T-helper 2 cell treated with Interferon-gamma antibody and Interleukin-4, amounts not matched to agents 5 μg/mL and 100 μg/mL, for 36 hours (primary cell): ENCODE measurements at places on chromosomes 1 and 21.

- no peak for DNase-seq
- peaks cover 55% of the 10 kb centered on the region for H3K4me1 ChIP-seq
- H3K27ac ChIP-seq, result peak overlapping the region; percentile 100
- H3K36me3 ChIP-seq, result peaks cover 25% of the 10 kb centered on the region
Measured at GRCh38 chr1:114755006-114755931, 2.5 kb downstream of the CSDE1 start.

GRCh38 chr1:72062584-72062983 lies 219.8 kb downstream of the NEGR1 start:
- no peaks in the 10 kb centered on the region for H3K4me1 ChIP-seq
- no peaks in the 10 kb centered on the region for H3K27me3 ChIP-seq
- H3K27ac ChIP-seq, result no peak overlapping the region
- H3K36me3 ChIP-seq, result no peaks in the 10 kb centered on the region
- DNase-seq, result no peak
- no peak overlapping the region for H3K4me3 ChIP-seq

DNA sequence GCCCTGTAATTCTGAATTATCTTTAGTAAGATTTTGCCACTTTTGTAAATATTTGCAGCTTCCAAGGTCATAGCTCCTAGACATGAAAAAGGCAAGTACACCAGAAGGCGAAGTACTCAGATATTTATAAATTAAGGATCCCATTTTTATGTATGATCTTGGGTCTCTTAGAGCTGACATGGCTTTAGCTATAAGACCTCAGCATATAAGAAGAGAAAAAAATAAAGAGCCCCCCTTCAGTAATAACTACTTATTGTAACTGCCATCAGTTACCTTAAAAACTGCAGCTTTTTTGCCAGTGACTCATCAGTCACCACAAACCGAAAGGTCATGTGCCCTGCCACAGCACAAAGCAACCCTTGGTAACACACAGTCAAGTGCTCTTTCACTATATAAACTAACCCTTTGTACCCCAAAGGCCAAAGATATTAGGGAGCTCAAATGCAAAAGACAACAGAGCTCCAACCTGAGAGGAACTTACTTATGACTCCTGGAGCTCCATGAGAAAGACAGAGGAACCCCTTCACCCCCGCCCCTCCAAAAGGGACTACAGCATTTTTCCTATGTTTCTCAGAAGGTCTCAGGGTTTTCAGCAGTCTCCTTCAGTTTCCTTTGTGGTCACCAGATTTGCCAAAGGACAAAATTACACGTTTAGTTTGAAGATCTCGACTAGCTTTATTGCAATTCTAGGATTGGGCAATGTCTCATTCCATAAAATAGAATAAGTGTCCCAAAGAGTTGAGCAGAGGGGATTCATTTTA lies 219.8 kb upstream of the DUSP10 start:
- peaks cover 22% of the 10 kb centered on the region for H3K4me1 ChIP-seq
- DNase-seq, result peak; percentile 71
- H3K4me3 ChIP-seq, result peak overlapping the region; percentile 45
- H3K27me3 ChIP-seq, result no peaks in the 10 kb centered on the region

DNA sequence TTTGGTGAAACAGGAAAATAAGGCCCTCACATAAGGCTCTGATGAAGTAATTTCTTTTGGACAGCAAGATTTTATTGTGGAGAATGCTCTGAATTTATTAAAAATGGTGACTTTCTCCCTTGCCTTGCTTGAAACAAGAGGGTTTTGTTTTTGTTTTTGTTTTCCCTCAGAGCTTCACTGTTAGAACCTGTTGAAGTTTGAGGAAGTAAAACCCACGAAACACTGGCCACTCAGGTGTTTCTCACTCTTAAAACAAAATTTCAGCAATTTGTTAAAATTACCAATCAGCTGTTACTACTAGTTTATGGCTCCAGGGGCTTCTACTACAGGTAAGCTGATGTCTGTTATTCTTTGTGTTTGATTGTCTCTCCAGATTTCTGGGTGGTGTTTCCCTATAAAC lies 112.6 kb upstream of the B3GALT2 start:
- no peak overlapping the region for H3K4me3 ChIP-seq
- H3K27ac ChIP-seq, result no peak overlapping the region
- no peaks in the 10 kb centered on the region for H3K36me3 ChIP-seq
